EL (cell line): ENCODE measurements at places on chromosomes 1 and 21.

DNA sequence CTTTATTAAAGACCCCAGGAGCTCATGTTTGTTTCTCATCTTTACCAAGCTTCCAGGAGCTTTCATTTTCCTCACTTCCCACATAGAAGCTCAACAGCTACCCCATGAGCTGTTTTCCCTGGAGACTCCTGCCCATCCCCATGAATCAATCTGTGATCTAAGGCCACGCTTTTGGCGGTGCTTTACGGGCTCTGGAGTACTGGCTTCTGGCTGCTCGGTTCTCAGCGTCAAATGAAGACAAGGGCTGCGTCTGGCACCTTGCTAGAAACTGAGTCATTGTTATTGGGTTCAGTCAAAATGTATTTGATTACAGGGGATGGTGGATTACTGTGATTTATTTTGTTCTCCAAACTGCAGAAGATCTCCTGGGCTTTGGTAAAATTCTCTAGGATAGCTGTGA is 39.9 kb downstream of the ACP6 start:
- DNase-seq = no peak

GRCh38 chr1:241129207-241129960 is 227.6 kb downstream of the RGS7 start:
- no peak for DNase-seq

DNA sequence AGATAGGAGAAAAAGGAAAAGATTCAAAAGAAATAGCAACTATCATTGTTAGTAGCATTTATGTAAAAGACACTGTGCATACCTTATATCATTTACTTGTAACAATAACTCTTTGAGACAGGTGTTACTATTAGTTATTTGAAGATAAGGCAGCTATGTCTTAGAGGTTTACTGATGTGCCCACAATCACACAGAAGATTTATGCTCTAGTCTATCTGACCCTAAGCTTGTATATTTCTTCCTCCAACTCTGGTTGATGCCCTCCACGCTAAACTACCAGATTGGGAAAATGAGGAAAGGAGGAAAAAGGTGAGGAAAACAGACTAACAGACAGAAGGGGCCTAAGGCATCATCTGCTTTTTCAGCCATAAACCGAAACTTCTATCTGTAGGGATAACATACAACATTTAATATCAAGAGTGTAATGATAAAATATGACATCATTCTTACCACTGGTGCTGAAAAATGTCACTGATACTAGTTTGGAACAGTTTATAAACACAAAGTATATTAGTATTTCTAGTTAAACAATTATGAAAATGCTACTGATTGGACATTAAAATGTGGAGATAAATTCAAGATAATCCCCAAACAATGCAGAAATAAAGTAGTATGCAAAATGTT is 5.1 kb downstream of the COLGALT2 start:
- no peak for DNase-seq

DNA sequence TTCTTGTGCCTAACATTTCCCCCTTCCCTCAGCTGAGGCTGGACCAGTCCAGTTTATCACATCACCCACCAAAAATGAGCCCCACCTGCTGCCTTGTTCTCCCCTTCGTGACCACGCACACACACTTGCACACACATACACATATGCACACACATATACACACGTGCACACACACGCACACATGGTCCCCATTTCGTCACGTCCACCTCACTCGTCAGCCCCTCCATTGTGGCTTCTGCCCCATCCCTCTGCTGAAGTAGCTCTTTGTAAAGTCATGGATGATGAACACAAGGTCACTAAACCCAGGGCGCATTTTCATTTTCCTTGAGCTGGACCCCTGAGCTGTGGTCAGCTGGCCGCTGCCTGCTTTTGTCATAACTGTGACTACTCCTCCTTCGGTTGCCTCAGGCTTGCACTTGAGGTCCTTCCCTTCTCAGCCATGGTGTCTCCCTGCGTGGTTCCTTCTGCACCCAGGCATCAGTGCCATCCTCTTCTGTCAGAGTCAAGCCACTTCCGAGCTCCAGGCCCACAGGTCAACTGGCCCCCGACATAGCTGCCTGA is 93.8 kb downstream of the SYT2 start:
- DNase-seq = no peak

DNA sequence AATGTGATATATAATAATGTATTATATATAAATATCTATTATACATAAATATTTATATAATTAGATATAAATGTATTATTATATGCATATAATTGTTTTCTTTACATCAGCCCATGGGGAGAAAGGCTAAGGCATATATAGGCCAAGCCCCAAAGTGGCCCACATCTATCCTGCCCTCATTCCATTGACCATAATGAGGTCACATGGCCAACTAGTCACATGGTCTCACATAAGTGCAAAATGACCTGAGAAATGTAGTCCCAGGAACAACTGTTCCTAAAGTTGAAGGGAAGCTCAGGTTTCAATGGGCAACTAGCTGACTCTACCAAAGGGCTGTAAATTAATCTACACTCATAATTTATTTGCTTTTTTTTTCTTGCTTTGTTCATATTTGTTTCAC is 14.5 kb upstream of the CCDC185 start:
- no peak for DNase-seq

DNA sequence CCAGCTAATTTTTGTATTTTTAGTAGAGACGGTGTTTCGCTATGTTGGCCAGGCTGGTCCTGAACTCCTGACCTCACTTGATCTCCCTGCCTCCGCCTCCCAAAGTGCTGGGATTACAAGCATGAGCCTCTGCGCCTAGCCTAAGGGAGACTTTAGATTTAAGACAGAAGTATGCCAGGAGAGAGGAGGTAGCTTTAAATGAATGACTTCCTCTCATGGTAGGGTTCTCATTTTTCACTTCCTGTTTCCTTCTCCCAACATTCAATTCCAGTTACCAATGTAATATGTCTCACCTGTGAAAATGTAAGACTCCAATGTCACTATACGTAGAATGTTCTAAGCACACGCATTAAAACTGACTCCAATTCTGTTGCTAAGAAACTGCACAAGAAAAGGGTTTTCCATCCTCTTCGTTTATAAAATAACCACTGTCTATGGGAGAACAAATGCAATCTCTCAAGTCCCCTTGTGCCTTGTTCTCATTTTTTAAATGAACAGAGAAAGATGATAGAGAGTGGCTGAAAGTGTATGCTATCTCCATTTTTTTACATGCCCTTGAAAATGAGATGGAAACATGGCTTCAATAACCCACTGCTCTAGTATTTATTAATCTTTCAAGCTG is 140.0 kb downstream of the SLC45A1 start:
- DNase-seq = no peak

GRCh38 chr1:107493111-107493716 is 352.4 kb downstream of the NTNG1 start:
- no peak for DNase-seq

GRCh38 chr1:6358757-6359201 is 34.8 kb downstream of the ACOT7 start:
- peak; percentile 27 for DNase-seq

DNA sequence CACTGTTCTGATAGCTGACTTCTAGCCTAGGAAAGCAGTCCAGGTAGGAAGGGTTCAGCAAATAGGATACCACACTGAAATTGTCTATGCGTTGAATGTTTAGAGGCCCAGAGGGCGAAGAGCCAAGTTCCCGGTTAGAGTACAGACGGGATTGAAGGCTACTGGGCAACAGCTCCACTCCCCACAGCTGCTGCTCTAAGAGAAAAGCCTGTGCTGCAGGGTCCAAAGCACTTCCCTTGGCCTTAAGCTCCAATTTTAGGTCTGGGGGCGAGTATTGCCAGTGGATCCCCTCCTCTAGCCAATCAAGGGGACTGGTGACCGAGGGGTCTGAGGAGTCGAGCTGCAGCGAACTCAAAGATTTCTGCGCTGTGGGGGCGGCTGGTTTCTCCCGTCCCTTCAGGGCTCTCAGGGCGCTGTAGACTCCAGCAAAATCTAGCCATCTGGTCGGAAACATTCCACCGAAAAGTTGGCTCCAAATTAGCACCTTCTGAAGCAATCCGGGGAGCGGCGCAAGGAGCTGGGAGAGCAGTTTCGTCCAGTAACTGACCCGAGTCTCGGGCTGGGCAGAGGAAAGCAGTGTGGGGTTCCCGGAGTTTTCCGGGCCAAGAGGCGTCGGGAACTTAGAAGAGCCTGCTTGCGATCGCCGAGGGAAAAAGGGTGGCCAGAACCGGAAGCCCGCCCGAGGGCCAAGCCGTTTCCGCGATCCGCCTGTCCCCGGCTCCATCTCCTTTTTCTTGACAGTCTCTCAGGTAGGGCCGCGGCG is 748 bp downstream of the PPP1R15B start:
- DNase-seq = peak; percentile 49

DNA sequence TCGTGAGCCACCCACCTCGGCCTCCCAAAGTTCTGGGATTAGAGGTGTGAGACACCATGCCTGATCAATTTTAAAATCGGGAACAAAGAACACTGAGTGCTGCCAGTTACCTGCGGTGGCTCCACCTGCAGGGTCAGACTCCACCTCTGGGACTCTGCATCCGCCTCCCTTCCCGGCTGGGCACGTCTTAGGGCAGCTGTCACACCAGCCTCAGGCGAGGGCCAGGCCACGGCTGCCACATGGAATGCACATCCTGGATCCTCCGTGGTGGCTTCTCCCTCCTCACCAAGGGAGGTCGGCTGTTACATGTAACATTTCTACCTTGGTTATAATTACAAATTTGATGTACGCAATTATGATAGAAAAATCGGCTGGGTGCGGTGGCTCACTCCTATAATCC is 5.9 kb upstream of the MXRA8 start:
- no peak for DNase-seq

DNA sequence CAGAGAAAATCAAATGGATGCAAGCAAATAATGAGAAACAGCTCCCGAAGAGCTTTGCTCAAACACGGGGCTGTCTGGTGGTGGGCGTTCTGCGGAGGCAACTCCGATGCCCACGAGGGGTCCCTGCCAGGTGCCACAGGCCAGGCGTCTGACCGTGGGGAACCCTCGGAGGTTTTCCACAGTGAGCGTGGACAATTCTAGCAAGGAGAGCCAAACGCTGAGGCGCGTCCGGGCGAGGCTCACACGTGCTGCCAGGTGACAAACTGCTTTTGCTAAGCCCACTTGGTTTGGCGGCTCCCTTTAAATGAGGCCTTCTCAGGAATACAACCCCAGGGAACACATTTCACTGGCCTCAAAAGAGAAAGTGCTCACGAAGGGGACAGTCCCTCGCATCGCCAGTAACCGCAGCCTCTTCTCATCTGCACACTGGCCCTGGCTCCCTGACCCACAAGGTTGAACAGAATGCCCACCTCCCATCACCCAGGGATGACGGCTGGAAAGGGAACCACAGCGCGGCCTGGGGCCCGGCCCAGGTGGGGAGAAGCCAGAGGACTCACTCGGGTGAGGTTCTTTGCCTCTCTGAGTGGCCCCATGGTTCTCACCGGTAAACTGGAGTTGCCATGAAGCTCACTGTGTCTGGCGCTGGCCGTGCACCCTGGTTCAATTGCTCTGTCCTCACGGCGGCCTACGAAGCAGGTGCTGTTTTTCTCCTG is 97.4 kb downstream of the PRDM16 start:
- no peak for DNase-seq

- DNase-seq = peak; percentile 64
Measured at GRCh38 chr1:169949139-169949538, 55.4 kb upstream of the SCYL3 start.

- peak; percentile 63 for DNase-seq
Measured at GRCh38 chr1:19209439-19209989, 552 bp downstream of the UBR4 start.

DNA sequence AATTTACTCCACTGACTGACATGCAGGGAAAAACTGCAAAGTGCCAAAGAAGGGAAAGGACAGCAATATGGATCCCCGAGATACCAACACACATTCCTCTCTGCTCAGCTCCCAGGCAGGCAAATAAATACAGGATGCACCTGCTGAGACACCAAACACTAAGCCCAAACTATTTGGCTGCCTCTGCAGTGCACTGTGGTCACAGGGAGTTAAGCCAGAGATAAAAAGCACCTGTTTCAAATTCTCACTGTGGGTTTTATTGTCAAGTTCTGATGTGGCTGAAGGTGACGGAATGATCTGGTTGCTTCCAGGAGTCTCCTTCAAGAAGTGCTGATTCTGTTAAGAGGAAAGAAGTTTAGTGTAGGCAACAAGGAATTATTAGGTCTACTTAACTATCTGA is 17.7 kb downstream of the TEX38 start:
- DNase-seq = no peak

GRCh38 chr1:111746614-111746999 is 7.4 kb upstream of the INKA2 start:
- DNase-seq = no peak

DNA sequence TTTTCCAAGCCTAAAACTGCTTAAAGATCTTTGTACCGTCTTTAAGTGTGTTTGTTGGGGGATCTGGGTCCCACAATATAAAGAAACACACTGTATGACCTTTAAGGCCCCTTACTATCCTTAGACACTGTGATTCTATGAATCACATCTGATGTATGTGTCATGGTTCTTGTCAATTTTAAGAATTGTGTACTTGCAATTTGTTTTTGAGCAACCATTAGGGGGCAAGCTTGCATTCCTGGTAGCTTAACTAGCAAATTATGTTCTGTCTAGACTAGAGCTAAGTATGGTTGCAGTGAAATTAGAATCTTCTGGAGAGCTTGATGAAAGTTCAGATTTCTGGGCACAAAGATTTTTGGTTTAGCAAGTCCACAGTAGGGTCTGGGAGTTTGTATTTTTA is 219.5 kb downstream of the TPR start:
- DNase-seq = peak; percentile 71

DNA sequence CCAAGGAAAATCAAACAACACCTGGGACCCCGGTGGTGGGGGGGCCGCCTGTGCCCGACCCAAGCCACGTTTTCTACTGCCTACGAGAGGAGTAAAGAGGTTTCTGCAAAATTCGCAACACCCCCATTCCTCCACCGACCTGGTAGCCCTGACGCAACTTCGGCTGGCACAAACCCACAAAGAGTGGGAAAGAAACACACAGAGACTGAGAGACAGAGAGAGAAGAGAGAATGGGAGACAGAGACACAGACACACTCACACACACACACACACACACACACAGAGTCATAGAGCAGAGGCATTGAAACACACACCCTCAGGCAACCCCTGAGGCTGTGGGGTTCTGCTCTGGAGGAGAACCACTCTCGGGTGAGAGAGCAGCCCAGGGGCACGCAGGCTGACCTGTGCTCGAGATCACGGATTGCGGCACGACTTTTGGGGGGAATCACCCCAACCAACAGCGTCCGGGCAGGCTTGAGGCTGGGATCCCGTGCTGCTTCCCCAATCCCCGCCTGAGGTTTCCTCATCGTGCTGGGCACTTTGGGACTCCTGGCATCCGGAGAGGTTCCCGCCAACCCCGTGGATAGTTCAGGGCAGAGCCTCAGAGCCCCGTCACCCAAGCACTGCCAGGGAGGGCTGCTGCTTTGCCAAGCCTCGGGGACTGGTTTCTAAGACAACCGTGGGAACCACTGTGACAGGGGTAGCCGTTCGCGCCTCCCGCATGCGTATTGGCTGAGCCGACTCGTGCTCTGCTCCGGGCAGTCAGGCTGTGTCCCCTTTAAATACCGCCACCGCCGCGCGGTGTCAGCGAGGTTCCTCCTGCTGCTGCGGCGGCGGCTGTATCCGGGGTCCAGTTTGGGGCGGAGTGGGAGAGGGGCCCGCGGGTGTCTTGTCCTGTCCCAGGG is 682.4 kb upstream of the TPTE start:
- DNase-seq = no peak

- no peak for DNase-seq
Measured at GRCh38 chr1:103854279-103854678, 104.6 kb downstream of the AMY1C start.

GRCh38 chr1:170678027-170678600 is 14.2 kb downstream of the PRRX1 start:
- no peak for DNase-seq

GRCh38 chr1:181317261-181317930 is 165.9 kb upstream of the CACNA1E start:
- DNase-seq = no peak

- DNase-seq = no peak
Measured at GRCh38 chr1:55246896-55247295, 31.7 kb upstream of the USP24 start.
